ENCODE measurements at places on chromosomes 1 and 21.
A peak's percentile ranks its signal among the peaks of the same experiment; 100 is the strongest.

DNA sequence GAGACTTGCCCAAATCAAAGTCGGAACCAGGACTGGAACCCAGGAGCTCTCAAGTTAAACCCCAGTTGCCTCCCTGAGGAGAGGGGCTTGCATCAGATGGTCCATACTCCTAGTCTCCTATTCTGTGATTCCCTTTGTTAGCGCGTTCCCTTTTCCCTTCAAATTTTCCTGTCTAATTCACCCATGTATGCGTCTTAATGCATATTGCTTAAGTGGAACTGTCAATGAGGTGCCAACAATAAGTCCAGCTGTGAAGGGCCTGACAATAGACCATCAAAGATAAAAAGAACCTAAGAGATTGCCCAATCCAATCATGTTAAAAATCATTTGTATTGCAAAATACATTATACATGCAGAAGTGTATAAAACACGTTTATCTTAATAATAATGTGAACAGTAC lies 634 bp upstream of the SPATA6 start:
- no peak for DNase-seq

DNA sequence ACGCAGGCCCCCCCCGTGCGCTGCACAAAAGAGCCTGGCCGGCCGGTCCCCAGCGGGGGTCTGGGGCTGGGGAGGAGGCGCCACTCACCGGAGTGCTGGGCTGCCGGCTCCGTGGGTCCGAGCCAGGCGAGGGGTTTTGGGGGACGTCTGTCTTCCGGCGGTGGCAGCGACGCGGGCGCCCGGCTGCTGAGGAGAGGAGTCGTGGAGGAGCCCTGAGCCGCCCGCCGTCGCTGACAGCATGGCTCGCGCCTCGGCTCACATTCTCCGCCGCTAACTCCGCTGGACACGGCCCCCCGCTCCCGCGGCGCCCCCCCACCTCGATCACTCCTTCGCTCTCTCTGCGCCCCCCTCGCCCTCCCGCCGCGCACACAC lies 649 bp downstream of the AHDC1 start:
- DNase-seq, result no peak

DNA sequence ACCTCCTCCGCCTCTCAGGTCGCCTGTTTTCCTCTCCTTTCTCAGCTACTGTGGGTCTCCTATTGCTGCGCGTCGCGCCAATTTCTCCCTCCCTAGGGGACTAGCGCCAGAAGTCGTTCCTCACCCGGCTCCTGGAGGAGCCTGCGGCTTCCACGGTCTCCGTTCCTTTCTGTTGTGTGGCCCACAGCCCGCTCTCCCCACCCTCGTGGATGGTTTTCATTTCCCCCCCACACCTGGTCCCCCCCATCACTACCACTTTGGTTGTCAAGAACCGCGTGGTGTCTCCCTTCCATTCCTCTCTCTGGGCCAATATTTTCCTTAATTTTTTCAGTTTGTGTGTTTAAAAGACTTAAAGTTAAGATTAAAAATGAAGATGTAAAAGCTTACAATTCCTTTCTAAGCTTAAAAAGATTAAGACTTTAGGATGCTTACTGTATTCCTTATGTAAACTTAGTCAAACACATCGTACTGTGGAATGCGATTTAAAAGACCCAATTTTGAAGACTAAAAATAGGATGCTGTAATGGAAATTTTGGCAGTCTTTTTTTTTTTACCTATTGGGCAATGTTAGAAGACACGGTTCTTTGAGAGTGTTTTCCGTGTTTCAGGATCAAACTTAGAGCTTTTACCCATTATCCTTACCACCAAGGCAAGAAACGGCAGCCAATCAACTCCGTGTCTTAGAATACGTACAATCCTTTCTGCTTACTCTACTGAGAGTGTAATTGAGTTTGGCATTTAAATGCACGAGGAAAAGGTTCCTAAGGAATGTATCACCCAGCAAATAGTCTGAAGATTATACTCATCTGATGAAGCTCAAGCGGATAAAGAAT lies 773 bp downstream of the CNST start:
- peak; percentile 9 for DNase-seq

DNA sequence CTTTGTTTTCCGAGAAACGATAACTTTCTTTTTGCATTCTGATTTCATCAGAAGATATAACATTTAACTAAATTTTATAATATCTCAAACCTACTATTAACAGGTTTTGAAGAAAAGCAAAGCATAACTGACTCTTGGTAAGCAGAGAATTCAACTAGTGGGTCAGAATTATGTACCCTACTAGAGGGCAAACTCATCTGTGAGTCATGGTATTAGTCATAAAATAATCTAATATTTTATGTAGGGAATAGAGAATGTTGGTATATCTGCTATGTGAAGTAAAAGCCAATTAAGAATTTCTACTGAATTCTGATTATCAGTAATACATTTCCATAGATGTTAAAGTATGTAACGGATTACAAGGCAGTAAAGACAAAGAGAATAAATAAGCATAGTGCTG lies 56.8 kb downstream of the USP1 start:
- no peak for DNase-seq

DNA sequence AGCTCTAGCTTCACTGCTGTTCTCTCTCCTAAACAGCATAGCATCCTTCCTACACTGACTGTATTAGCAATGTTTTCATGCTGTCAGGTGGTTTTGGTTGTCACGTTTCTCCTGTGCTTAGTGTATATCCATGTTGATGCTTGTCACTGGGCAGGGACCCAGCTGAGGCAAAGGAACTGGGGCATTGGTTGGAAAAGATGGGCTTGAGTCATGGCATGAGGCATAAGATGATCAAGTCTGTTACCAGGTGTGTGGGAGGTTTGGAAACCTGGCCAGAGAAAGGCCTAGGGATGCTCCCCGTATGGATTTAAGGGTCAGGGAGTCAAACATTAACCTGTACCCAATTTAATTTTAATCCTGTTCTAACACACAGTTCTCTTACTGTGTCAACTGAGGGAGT lies 69.6 kb downstream of the OSBPL9 start:
- no peak for DNase-seq

GRCh38 chr1:162688521-162688920 lies 56.3 kb downstream of the DDR2 start:
- DNase-seq, result no peak

DNA sequence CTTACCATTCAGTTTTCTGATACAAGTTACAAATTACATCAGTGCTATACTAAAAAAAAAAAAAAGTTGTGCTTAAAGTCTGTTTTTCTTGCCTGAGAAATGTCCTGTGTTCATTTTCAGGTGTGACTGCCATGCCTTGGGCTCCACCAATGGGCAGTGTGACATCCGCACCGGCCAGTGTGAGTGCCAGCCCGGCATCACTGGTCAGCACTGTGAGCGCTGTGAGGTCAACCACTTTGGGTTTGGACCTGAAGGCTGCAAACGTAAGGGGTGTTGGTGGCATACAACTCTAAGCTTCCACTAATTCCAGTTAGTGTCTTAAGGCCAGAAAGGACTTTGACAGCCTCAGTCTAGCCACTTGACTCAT lies 60.1 kb upstream of the LAMC2 start:
- no peak for DNase-seq

DNA sequence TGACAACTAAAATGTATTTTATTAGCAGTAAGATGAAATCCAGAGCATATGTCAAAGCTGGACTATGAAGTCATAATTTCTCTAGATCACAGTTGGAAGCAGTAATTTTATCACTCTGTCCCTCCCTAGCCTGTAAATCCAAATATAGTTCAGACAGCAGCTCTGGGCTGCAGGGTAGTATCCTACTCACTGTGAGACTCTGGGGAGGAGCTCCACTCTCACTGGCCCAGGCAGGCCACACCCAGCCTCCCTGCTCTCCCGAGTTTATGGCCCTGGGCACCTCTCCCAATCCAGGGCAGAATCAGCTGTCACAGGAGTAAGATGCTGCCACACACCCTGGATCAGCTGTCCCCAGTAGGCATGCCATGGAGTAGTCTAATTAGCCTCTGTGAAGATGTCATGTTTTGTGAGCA lies 131.1 kb downstream of the HLCS start:
- no peak for DNase-seq

GRCh38 chr1:9869831-9870251 lies 40.2 kb downstream of the CTNNBIP1 start:
- DNase-seq, result no peak

DNA sequence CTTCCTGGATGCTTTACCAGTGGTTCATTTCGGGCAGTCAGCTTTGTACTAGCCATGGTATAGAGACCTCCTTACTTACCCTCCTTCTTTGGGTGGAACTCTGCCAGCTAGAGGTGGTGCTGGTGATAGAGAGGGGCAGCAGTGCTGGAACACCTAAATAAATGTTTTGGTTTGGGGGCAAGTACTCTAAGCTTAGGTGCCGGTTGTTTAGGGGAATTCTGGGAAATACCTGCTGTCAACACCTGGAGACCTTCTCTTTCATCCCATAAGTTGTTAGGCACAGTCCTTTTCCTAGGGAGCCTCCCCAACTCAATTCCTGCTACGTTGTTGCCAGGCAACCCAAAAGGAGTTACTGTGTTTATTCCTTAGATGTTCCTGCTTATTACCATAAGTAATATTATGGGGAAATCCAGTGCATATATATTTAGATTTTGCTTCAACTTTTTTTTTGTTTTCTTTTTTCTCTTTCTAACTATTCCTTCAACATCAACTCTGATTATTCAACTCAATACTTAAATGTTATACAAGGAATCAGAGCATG lies 16.9 kb downstream of the SCP2 start:
- DNase-seq, result no peak

Data from effector memory CD4-positive, alpha-beta T cell (primary cell).